ENCODE measurements at places on chromosomes 16 and 17.

GRCh38 chr16:25073854-25074253 is 37.7 kb upstream of the LCMT1 start:
- DNase-seq: no peak

- DNase-seq: no peak
Observed at GRCh38 chr16:27222249-27223225, 19.2 kb downstream of the KDM8 start.

DNA sequence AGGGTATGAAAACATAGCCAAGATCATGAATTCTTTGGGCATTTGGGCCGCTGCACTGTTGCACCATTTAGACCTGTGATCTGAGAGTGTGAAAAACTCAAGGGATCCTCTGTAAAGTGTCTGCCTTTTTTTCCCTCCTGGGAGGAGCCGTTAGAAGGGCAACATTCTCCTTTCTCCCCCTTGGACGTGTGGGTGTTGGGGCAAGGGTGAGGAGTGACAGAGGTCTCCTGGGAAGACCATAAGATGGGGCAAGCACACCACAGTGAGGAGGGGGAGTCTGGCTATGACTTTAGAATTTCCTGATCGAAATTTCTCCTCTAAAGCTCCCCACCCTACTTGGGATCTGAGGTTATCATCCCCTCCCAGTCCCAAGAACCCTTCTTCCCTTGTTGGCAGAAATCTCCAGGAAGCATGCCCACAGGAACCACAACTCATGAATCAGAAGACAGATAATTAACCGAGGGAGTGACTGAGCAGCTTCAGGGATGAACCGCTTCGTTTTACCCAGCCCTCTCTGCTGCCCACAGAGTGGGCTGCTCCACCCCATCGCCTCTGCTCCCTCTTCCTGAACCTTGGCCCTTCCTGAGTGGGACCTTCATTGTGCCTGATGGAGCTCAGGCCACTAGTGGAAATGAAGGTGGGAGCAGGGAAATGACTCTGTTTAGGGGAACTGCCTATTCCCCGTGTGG is 4.2 kb downstream of the ITGB3 start:
- no peak for DNase-seq

DNA sequence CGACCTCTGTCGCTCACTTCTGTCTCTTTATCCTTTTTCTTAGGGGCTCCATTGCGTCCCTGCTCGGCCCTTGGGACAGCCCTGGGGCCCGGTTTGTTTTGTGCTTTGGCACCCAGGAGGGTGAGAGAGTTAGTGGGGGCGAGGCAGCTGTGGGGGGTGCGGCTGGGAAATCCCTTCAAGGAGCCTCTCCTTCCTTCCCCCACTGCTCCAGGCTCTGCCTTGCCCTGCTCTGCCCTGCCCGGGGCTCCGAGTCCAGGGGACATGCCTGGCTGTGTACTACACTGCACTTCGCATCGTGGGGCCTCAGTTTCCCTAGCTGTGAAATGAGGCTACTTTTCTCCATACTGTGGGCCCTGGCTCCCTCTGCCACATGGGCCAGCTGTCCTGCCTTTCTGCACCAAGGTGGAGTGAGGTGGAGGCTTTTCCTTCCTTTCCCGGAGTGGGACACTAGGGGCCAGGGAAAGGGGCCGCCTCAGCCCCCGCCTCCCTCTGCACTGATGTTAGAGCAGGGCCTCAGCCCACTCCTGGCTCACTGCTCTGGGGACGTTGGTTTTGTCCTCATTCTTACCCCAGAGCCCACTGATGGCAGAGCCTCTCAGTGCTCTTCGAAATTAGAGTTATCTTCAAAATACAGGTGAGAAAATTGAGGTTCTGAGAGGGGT is 980 bp downstream of the LLGL1 start:
- no peak for DNase-seq

DNA sequence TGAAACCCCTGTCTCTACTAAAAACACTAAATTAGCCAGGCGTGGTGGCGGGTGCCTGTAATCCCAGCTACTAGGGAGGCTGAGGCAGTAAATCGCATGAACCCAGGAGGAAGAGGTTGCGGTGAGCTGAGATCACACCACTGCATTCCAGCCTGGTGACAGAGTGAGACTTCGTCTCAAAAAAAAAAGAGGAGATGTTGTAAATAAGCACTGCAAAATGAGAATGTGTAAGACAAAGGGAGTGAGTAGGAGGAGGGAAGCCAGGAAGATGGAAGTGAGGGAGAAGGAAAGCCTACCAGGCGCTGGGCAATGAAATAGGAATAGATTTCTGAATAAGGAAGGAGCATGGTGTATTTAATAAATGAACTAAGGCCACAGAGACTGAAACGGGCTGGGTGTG is 8.7 kb upstream of the PRPF8 start:
- DNase-seq: no peak

DNA sequence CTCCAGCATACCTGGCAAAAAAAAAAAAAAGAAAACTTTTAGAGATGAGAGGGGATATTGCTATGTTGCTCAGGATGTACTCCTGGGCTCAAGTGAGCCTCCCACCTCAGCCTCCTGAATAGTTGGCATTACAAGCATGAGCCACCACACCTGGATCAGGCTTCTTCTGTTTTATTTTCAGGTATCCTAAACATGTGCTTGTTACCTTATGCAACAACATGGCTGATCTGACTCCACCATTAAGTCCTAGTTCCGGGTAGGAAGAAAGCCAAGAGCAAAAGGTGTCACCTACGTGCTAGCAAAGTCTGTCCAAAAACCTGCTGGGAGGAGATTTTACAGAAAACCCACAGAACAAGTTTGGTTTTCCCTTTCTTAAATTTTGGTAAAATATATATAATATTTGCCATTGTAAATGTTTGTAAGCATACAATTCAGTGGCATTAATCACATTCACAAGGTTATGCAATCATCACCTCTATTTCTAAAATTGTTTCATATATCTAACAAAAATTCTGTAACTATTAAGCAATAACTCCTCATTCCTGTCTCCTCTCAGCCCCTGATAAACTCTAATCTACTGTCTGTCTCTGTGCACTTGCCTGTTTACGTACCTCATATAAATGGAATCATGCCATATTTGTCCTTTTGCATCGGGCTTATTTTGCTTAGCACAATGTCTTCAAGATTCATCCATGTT is 9.1 kb upstream of the CACNG3 start:
- no peak for DNase-seq

DNA sequence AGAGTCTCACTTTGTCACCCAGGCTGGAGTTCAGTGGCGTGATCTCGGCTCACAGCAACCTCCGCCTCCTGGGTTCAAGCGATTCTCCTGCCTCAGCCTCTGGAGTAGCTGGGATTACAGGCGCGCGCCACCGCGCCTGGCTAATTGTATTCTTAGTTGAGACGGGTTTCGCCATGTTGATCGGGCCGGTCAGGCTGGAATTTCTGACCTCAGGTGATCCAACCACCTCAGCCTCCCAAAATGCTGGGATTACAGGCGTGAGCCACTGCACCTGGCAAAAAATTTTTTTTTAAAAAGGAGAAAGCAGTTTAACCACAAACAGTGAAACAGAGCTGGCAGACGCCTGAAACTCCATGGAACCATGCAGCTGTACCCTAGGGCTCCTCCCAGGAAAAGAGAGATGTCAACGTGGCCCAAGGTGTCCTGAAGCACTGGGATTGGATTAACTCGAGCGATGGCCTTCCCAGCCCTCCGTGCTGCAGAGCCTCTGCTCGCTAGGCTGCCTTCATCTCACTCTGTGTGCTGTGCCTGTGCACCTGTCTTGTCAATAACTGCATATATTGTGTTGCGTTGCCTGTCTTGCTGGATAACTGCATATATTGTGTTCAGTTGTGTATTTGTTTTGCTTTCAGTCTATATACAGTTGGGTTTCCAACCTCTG is 29.6 kb upstream of the FOXK2 start:
- no peak for DNase-seq

DNA sequence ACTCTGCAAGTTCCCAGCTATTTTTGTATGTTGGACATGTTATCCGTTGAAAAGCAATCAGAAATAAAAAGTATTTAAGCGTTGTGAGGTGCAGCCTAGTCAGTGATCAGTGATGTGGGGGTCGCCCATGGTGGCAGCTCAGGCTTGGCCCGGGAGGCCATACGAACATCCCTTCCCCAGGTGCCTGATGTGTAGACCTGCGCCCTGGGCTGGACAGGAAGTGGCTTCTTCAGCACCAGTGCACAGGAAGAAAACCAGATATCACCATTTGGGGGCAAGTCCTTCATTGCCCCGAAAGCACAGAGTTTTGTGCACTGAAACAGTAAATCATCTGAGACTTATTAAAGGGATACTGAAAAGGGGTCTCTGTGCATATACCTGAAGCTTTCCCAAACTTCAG is 98.9 kb downstream of the SOCS1 start:
- DNase-seq: no peak

GRCh38 chr16:31187808-31188189 is 7.9 kb downstream of the FUS start:
- DNase-seq: no peak

DNA sequence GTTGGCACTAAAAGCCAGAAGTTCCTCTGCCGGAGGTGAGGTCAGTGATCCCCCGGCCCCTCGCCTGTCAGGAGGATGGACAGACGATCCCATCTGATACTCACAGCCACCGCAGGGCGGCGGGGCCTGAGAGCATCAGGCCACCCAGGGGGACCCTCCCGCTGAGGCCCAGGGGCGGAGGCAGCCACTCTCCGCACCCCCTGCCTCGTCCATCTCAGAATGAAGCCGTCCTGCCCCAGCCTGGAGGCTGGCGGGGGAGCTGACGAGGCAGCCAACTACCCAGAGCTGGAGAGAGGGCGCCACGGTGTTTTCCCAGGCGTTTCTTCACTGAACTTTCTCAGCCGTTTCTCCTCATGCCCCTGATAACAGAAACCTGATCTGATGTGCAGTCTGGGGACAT is 22.6 kb downstream of the TPSD1 start:
- no peak for DNase-seq

DNA sequence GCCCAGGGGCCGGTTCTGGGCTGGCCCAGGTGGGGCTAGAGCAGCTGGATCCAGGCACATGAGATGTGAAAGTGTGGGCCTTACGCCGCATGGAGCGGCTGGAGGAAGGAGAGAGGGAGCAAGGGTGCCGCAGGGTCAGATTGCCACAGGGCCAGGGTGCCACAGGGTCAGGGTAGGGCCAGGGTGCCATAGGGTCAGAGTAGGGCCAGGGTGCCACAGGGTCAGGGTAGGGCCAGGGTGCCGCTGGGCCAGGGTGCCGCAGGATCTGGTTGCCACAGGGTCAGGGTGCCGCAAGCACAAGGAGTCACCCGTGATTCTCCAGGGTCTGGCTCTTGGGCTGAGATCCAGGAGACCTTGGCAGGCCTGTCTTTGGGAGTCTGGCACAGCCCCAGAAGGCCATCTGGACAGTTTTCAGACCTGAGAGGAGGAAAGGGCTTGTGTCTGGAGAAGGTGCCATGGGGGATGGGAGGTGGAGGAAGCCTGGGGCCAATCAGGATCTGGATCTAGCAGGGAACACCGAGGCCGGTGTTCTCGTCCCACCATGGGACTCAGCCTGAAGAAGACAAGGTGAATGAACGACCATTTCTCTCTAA is 13.1 kb upstream of the LASP1NB start:
- DNase-seq: no peak

- DNase-seq: no peak
Observed at GRCh38 chr16:19912455-19913339, 28.0 kb upstream of the GPRC5B start.

- DNase-seq: no peak
Observed at GRCh38 chr17:70336411-70336810, 167.1 kb downstream of the KCNJ2 start.

- DNase-seq: no peak
Observed at GRCh38 chr17:65515512-65515911, 45.9 kb downstream of the AXIN2 start.

DNA sequence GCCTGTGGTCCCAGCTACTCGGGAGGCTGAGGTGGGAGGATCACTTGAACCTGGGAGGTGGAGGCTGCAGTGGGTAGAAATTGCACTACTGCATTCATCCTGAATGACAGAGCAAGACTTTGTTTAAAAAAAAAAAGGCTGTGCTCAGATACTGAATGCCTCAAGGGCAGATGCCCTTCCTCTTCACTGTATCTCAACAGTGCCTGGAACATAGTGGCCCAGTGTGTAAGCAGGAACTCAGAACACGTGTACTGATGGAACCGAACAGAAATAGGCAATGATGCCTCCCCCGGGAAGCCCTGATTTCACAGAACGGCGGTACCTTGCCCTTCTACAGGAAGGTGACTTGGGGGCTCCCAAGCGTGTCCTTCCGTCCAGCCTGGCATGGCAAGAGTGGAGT is 46.8 kb downstream of the PLXDC1 start:
- DNase-seq: no peak
